ENCODE measurements at places on chromosomes 2 and 18.

- peak; percentile 63 for DNase-seq
Observed at GRCh38 chr2:99811544-99811943, 321.7 kb upstream of the REV1 start.

GRCh38 chr18:74519320-74520095 lies 14.8 kb upstream of the CNDP1 start:
- no peak for DNase-seq

DNA sequence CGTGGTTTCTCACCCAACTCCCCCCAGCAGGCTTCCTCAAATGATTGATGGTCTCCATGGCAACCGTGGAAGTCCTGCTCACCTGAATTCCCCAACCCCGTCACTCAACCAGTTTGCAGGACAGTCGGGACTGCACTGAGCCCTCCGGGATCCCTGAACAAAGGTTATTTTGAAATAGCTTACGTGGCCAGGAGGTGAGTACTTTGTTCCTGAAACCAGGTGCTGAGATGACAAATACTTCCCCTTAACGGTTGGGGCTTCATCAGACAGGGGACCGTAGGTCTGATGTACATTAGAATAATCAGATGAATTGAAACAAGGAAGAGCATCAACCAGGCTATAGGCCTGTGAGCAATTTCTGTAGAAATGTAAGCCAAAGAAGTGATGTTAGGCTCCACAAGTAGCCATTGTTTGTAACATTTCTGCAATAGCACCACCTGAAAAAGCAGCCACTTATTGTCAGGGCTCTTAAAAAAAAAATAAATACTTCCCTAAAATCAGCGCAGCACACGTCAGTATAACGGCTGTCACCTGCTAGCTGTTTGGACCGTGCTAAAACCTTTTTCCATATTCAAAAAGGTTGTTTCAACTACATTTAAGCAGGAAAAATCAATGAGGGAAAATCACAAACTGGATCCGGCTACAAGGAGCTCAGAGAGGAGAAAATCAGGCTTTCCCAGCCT lies 206.4 kb upstream of the ID2 start:
- no peak for DNase-seq

DNA sequence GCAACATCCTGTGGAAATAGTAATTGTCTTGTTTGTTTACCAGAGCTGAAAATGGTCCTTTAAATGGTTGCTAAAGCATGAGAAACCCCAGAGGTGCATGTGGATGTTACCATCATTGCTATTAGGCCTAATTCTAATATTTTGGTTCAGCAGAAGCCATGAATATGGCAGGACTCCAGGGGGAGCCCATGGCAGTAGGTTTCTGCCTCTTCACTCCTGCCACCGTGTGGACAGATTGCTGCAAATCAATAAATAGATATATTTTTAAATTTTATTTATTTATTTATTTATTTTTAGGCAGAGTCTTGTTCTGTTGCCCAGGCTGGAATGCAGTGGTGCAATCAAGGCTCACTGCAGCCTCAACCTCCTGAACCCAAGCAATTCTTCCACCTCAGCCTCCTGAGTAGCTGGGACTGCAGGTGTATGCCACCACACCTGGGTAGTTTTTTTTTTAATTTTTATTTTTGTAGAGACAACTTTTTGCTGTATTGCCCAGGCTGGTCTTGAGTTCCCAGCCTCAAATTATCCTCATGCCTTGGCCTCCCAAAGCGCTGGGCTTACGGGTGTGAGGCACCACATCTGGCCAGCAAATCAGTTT lies 54.9 kb upstream of the CAPN13 start:
- DNase-seq: peak; percentile 70

DNA sequence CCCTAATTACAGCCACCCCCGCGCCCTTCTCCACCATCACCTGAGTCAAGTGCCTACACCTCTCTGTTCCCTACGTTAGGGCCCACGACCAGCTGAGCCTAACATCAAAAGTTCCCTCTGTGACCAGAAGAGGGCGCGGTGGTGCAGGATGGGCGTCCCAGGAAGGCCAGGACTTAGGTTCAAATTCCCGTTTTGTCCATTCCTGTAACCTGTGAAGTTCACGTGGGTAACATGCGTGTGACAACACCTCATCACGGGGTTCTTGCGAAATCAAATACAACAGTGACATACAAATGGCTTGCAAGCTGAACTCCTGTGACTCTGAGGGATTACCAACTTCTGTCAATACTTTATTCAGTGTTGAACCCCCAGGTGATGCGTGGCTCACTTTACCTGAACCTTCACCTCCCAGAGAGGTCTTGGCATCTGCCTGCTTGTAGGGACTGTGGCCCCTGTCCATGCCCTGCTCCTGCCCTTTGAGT lies 207.9 kb downstream of the ARL4C start:
- peak; percentile 39 for DNase-seq

DNA sequence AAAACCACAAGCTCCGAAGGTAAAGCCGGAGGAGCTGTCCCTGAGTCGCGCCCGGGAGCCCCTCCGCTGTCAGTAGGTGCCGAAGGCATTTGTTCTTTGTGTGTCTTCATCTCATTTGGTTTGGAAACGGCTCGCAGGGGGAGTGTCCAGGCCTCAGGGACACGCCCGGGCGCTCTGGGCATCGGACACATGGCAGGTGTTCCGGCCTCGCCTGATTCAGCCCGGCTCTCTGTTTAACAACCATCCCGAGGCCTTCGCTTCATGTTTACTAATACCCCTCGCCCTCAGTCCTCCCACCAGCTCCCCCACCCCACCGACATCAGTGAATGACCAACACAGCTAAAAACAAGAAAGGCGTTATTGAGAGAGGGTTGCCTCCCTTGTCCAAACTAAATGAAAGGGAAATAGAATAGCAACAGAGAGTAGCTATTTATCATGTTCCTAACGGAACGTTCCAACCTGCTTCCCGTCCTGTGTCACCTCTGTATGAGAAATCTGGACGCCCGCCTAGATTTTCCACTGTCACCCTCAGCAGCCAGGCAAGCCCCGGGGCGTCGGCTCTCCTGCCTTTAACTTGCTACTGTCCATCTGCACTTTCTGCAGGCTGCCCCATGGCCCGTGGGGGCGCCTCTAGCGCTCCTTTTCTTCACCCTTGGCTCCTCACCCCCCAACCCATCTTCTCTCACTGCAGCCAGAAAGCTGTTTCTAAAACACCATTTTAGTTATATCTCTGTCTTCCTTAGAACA lies 73.9 kb downstream of the MYCN start:
- DNase-seq: no peak

- no peak for DNase-seq
Observed at GRCh38 chr2:149629026-149629425, 41.5 kb upstream of the MMADHC start.

DNA sequence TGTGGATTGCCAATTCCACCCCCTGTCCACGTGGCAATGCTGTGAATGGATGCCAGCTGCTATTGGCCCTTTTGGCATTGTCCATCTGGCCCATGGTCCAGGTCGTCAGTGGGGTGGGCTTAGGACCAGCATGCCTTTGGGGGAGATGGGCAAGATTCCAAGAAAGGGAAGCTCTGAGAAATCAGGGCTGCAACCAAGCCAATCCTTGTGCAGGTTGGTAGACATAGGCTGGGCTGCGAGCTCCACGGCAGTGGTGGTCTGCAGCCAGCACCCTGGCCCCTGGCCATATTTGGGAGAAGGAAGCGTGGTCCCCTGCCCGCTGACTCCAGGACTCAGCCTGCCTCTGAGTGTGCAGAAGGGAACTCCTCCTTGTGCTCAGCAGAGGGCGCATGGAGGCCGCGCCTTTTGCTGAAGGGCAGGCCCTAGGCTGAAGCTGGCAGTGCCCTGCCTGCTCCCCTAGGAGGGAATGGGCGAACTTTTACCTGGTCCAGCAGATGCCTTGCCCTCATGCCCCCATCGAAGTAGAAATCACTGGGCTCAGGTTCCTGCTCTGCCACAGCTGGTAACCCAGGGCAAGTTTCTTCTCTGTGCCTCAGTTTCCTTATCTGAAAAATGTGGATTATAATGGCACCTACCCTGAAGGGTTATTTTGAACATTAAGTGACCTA lies 5.4 kb downstream of the SPR start:
- peak; percentile 87 for DNase-seq

- DNase-seq: no peak
Observed at GRCh38 chr2:158774681-158775080, 20.4 kb upstream of the DAPL1 start.

DNA sequence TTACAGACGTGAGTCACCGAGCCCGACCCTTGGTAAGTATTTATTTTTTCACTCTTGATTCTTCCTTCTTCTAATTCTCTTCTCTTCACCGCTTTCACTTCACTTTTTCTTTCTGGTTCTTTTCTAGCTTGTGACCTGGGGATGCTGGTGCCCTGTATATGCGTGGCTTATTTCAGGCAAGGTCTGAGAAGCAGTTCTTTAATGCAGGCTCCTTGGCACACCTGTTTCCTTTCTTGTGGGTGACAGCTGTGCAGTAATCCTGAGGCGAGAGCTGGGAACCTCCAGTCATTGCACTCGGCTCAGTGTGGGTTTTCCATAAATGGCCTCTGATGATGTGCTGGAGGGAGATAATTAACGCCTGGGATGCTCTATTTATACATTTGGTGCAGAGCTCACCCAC lies 193.8 kb downstream of the TSN start:
- DNase-seq: no peak

- DNase-seq: no peak
Observed at GRCh38 chr2:160257743-160258491, 57.8 kb upstream of the ITGB6 start.

DNA sequence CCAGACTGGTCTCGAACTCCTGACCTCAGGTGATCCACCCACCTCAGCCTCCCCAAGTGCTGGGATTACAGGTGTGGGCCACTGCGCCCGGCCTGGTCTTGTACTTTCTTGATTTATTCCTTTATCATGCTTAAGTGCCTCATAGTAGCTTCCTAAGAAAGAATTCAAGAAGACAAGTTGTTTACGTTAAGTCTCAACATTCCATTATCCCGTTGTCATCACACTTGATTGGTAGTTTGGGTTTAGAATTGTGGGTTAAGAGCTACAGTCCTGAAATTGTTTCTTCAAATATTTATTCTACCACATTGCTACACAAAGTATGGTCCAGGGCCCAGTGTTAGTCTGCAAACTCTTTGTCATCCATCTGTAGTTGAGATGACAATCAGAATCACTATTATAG lies 194.0 kb downstream of the VWC2L start:
- peak; percentile 18 for DNase-seq

GRCh38 chr2:219272356-219272755 lies 6.8 kb upstream of the DNAJB2 start:
- no peak for DNase-seq

- peak; percentile 88 for DNase-seq
Observed at GRCh38 chr2:26735097-26735496, 29.0 kb upstream of the SLC35F6 start.

DNA sequence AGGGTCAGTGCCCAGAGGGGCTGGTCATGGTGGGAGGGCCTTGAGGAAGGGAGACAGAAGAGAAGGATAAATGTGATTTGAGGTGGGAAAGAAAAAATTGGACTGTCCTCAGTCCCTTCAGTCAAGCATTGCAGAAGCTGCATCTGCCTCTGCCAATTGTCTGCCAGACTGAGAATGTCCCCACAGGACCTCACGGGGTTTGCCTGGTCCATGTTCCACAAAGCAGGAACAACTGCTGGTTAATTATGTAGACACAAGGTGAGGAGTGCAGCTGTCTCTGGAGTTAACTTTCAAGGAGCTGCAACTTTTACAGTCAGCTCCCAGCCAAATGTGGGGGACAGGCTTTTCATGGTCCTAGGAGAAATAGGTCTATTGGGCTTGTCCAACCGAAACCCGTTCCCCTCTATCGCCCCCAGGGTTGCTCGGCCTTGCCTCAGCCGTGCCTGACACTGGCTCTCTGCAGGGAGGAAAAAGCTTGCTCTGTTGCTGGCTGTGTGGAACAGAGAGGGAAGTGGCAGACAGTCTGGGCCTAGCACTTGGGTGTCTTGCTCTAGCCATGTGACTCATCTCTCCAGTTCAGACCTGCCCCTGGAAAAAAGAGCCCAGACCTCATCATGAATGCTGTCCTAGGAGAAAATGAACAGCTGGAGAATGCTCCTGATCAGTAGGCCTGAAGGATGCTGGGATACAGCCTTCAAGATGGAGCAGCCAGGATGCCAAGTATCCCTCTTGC lies 31.1 kb upstream of the PAX8 start:
- peak; percentile 22 for DNase-seq

- DNase-seq: no peak
Observed at GRCh38 chr2:169702996-169703395, 8.7 kb downstream of the PHOSPHO2 start.

DNA sequence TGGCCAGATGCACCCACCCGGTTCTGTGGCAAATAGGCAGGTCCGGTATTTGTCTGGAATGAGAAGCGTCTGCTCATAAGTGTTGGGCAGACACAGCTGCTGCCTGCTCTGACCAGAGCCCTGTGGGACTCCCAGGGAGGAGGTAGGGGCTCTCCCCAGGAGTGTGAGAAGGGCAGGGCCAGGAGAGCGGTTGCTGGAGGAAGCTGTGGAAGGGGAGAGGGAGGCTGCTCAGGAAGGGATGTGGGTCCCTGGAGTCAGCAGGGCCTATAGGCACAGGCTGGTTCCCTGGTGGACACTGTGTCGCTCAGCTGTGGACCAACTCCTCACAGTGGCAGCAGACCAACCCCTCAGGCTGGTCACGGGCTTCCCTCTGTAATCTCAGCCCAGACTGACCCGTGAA lies 109.2 kb downstream of the DYSF start:
- DNase-seq: no peak

- no peak for DNase-seq
Observed at GRCh38 chr2:6641956-6642355, 223.8 kb downstream of the CMPK2 start.

GRCh38 chr18:47802802-47803201 lies 127.7 kb downstream of the SMAD2 start:
- no peak for DNase-seq

GRCh38 chr2:195044801-195045200 lies 612.2 kb upstream of the SLC39A10 start:
- DNase-seq: no peak

DNA sequence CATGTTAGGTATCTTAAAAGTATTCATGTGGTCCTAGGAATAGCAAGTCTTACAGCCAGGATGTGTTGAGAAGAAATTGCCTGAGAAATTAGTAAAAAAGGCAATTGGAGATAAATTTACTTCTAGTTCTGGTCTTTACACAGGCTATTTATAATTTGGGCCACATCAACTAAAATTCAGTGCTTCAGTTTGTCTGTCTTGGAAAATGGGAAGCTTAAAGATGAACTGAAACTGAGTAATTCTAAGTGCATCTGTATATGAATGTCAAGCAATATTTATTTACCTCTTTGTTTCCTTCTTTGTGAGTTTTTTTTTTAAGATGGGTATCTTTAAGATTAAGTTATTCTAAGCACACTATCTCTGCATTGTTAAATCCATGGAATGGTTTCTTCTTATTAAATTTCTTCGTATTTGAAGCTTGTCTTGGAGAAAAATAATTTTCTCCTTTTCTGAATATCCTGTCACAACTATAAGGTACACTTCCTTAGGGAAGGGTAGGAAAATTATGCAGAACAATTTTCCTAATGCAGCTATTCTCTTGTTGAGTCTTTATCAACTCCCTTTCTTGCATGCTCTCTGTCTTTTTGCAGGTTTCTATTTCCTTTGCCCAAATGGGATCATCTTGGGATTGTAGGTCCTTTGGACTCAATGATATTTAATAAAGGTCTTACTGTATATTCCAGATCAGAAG lies 39.7 kb upstream of the MMADHC start:
- no peak for DNase-seq

GRCh38 chr2:71101656-71102055 lies 28.4 kb downstream of the MCEE start:
- peak; percentile 59 for DNase-seq
